ENCODE measurements at places on chromosomes 12 and 14.

DNA sequence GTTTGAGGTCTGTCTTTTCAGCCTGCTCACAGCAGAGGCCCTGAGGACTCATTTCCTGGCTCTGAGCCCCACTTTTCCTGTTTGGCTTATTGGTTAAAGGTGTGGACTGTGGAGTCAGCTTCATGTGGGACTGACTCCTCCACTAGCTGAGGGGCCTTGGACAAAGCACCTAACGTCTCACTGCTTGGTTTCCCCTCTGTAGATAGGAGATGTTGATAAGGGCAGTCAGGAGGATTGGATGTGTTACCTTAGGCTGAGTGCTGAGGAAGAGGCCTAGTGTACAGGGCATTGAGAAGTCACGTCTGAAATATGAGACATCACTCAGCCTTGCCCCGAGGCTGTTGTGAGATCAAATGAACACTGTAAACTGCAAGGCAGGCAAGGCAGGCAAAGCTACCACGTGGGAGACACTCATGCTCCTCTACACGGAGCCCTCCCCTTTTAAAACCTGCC, 27.1 kb upstream of the TCL1A start:
- DNase-seq = no peak

DNA sequence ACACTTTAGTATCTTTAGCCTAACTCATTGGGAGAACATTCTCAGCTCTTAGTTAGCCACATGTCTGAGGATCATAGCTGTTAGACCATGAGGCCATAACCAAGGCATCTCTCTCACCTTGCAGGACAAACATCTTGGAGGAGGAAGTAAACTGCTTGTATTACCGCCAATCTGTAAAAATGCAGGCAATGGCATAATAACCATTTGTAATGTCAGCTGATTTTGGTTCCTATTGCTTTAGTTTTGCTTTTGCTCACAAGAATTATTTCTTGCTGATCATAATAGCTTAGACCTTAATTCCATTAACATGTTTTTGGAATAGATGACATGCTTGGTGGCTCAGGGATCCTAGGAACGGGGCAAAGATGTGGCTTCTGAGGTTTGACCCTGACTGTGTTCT, 16.4 kb upstream of the GSG1 start:
- DNase-seq = no peak

DNA sequence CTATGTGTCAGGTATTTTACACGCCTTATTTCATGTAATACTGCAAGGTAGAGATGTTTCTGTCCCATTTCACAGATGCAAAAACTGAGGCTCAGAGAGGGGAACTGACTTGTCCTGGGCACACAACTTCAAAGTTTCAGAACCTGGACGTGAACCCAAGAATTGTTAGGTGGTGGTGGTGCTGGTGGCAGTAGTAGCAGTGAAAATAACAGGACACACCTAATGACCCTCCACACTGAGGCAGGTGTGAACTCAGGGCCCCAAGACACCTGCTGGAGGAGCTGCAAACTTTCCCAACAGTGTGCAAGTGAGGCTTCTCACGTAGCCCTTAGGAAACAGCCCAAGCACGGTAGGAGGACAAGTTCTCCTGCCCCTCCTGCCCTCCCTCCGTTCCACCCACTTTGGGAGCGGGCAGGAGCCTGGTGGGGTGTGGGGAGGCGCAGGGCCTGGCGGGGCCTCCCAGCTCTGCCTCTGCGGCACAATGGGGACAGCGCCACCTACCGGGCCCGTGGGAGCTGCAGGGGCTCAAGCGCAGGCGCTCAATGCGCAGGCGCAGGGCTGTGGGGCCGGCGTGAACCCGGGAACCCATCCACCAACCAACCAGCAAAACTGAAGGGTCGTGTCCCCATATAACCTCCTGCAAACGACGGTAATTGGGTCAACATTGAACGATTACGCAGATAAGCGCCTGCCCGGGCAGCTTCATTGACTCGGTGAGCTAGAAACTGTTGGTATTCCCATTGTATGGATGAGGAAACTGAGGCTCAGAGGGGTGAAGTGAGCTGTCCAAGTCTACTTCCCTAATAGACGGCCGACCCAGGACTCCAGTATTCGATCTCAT, 12.0 kb upstream of the TRPV4 start:
- DNase-seq = peak; percentile 74

DNA sequence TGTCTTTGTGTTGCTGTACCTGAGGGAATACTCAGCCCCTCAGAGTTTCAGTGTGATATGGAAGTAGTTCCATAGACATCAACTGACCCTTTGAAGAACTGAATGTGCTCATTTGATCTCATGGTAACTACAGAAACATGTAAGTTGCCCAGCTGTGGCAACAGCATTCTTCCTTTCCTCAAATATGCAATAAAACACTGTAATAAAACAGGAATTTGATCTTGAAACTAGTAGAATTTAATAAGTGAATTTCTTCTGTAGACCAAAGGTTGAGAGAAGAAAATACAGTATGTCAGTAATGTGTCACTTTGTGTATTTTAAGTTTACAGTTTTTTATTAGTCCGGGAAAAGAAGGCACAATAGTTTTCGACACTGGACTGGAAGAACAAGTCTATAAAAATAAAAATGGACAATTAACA, 31.9 kb downstream of the KCTD10 start:
- no peak for DNase-seq

GRCh38 chr12:107115119-107115518, 21.8 kb upstream of the CRY1 start:
- no peak for DNase-seq

DNA sequence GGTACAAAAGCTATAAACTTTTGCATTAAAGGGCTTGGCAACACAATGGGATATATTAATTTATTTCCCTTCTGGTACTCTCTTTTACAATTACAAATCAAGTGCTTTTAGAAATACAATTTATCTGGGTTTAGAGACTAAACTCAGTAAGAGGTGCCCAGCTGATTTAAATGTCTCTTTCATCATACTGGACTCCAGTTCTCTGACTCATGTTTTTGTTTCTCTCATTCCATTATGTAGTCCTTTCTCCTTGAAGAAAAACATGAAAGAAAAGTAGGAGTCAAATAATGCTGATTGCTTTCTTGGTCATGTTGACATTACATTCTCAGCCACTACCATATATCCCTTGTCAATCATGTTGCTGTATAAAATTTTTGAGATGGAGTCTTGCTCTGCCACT, 36.3 kb upstream of the CFL2 start:
- DNase-seq = peak; percentile 50

- peak; percentile 90 for DNase-seq
These were observed at the start of gene SPPL3 for GRCh38 chr12:120904197-120904773. SPPL3 (minus strand) TSS chr12:120904358; CDS start chr12:120903867, 491 bp downstream.

GRCh38 chr12:69932154-69932553, 107.1 kb downstream of the MYRFL start:
- no peak for DNase-seq

DNA sequence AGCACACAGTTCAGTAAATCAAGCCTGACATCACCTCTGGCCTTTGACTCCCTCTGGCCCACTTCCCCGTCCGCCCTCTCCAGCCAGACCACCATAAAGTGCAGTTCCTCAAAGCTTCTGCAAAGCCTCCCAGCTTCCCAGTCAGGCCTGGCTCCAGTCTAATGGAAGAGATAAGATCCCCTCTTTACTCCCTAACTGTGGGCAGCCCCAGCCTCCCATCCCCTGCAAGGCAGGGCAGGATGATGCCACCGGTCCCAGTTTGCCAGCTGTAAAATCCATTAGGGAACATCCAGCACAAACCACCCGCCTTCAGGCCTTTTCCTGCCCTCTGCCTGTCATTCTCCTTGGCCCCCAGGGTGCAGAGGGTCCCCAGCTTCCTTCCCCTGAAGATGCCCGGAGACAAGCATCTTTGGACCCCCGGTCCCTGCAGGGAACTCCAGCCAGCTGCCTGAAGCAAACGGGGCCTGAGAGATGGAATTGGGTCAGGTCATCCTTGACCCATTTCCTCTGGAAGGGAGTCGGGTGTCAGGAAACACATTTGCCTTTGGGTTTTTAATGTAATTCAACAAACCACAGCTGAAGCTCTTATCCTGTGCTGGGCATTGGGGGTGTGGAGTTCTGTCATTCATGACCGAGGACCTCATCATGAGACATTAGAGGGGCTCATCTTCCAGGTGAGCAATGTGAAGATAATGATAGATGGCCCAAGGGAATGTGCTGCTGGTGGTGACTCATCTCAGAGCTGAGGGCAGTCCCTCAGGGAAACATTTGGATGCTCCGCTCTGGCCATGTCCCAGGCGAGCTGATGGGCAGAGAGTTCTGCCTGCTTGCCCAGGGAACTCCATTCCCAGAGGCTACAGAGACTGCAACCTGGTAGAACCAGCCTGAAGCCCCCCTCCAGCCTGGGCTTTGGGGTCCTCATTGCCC, 93.8 kb upstream of the CLMN start:
- peak; percentile 11 for DNase-seq

- peak; percentile 39 for DNase-seq
These were observed 54.1 kb downstream of the DUSP16 start for GRCh38 chr12:12508612-12509011.

DNA sequence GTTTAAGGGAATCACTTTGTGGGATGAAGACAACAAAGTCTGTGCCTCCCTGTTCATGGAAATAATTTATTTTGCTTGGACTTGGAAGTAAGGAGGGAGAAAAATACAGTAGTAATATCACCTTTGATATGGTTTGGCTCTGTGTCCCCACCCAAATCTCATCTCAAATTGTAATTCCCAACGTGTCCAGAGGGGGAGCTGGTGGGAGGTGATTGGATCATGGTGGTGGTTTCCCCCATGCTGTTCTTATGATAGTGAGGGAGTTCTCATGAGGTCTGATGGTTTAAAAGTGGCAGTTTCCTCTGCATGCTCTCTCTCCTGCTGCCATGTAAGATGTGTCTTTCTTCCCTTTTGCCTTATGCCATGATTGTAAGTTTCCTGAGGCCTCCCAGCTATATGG, 460.7 kb downstream of the NOVA1 start:
- no peak for DNase-seq

DNA sequence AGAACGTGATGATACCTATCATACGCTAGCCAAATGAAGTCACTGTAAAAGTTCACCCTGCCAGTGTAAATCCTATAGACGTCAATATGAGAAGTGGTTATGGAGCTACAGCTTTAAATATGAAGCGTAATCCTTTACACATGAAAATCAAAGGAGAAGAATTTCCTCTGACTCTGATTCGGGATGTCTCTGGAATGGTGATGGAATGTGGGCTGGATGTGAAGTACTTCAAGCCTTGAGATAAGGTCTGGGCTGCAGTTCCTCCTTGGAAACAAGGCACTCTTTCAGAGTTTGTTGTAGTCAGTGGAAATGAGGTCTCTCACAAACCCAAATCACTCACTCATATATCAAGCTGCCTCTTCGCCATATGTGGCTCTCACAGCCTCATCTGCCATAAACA, 53.1 kb upstream of the NAP1L1 start:
- peak; percentile 78 for DNase-seq

GRCh38 chr12:52582486-52582885, 8.8 kb upstream of the KRT74 start:
- DNase-seq = no peak

DNA sequence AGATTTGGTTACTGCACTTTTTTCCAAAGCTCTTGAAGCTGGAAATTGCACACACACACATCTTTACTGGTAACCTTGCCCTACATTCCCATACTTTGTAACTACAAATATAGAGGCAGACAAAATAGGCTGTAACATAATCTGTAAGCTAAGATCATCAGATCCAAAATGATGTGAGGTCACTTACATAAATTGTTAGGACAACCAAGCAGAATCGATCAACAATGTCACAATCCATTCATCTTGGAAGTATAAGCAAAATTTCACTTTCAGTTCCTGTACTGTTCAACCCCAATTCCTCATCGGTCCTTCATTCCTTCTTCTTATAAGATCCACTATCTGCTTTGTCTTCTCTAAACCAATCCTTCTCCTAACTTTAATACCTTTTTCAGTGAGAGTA, 72.6 kb downstream of the EPS8 start:
- no peak for DNase-seq

DNA sequence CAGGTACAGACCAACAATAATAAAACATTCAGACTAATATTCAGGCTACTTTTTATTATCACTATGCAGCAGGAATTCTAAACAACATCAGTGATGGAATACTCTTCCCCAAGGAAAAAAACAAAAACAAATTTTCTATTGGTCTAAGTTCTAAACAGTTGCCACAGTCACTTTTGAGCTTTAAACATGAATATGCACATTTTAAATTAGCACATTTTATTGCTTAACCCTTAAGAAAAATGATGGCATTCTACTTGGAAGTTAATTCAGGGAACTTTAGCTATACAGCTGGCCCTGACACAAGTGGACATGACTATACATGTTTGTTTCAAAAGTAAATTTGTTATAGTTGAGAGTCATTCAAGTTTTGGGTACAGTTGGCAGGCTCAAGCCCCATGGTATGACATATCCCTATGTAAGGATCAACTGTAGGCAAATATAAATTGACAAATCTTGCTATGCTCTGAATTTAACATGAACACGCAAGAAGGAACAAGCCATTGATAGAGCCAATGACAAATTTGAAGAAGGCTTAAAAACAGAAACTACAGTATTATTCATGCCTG, 224.3 kb upstream of the AMIGO2 start:
- no peak for DNase-seq

- no peak for DNase-seq
These were observed 16.1 kb downstream of the ERP29 start for GRCh38 chr12:112029301-112029700.

DNA sequence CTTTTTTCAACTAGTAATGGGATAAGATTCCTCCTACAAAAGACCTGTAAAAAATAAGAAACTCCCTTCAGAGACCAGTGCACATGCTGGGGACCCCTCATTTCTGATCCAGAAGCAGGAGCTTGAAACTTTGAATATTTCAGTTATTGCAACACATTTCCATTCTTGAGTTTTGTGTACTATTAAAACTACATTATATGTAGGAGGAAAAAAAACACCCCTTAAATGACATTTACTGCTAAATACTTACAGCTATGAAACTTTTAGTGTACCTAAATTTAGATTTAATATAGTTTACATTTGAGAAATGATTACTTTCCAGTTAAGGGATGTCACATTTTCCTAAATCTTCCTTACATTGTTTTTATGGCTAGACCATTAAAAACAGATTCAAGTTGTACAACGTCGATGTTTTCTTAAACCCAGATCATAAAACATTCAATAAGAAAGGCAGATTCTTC, 4.1 kb downstream of the LRIG3 start:
- DNase-seq = no peak

DNA sequence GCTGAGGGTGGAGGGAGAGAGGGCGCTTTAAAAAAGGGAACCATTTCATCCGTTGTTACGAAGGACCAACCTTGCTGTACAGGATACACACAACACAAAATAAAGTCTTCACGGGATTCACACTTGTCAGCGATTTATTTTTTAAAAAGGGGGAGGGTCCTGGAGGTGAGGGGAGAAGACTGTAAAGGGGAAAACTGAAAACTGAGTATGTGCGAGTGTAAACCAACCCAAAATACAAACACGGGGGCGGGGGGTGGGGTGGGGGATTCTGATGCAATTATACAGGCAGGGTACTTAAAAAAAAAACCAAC, 499 bp upstream of the PRKAG1 start:
- no peak for DNase-seq

- DNase-seq = no peak
These were observed 128.5 kb downstream of the WIF1 start for GRCh38 chr12:64992641-64993040.

DNA sequence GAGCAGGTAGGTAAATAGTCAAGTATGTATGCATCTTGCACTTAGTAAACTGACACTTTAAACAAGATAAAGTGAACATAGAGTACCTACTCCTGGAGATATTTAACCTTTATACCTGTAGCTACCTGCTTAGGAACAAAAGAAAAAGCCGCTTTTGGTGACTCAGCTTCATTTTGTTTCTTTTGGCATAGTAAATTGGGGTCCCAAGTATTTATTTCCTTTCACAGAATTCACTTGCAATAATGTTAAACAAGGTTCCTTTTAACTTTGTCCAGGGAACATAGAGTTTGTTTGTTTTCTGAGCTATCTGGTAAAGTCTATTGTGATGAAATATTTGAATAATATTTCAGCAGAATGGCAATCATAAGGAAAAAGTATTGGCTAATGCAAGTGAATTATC, 20.0 kb downstream of the SLCO1B3 start:
- DNase-seq = no peak

All from fibroblast of skin of right biceps (primary cell).